Kidney (tissue), 22 donors: ENCODE measurements at places on chromosomes 6 and 20. TPM values are rescaled to one million over a fixed set of nuclear protein-coding genes. Genes with fewer than 3 reads are reported as not detected.

The GSTA1 gene
- 1.3 TPM for total RNA-seq

The PTGIS gene
- 24.1 TPM for total RNA-seq

The LCA5 gene
- 4.8 TPM for total RNA-seq

The GNMT gene
- total RNA-seq, result 0.54 TPM

The WFDC12 gene
- 1.4 TPM for total RNA-seq
